ENCODE measurements at places on chromosomes 11 and 22. TPM values are rescaled to one million over a fixed set of nuclear protein-coding genes. Genes with fewer than 3 reads are reported as not detected.

DNA sequence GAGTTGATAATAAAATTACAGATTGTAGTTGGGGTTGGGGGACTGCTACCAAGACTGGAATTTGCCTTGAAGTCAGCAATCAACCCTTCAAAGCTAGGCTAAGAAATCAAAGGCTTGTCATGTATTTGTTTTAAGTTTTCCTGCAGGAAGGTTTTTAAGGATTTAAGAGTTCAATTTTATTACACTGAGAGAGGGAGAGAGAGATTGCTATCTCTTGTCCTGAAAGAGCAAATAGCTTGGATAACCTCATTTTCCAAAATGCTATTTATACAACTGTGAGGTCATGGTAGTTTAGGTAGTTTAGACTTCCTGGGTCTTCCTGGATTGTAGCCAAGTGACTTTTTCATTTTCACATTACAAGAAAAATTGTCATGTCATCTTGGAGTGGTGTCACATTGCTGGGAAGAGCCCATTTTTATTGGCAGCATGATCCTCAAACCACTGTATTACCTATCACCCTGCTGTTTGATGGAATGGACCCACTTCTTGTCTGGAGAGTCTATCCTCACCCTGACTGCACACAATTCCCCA is 10.1 kb upstream of the PRSS23 start:
- no peaks in the 10 kb centered on the region for H3K36me3 ChIP-seq
- H3K4me3 ChIP-seq, result no peak overlapping the region
- no peak for DNase-seq
- H3K4me1 ChIP-seq, result peaks cover 1% of the 10 kb centered on the region
- H3K27ac ChIP-seq, result no peak overlapping the region
- H3K27me3 ChIP-seq, result no peaks in the 10 kb centered on the region

- no peak for DNase-seq
- H3K4me3 ChIP-seq, result no peak overlapping the region
These were observed 393.6 kb downstream of the KCNA4 start for GRCh38 chr11:29623144-29623722.

ARHGAP42 gene
- polyA plus RNA-seq, result 0.02 TPM

DNA sequence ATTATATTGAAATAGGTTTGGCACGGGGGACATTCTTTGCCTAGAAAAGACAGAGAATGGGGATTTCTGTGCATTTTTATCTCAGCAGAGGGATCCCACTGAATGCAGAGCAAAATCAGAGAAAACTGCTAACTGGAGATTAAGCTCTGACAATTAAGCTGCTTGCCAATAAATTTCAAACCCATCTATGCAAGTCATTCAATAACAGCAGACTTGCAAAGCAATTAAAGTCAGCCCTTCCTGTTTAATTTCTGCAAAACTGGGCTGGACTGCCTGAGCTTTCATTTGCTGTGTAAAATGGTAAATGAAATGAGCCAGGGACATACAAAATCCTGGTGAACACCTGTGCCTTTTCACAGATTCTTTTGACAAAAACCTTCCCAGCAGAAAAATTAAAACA is 1273.9 kb upstream of the CNTN5 start:
- H3K27ac ChIP-seq, result no peak overlapping the region
- DNase-seq, result peak; percentile 66
- no peaks in the 10 kb centered on the region for H3K27me3 ChIP-seq

DNA sequence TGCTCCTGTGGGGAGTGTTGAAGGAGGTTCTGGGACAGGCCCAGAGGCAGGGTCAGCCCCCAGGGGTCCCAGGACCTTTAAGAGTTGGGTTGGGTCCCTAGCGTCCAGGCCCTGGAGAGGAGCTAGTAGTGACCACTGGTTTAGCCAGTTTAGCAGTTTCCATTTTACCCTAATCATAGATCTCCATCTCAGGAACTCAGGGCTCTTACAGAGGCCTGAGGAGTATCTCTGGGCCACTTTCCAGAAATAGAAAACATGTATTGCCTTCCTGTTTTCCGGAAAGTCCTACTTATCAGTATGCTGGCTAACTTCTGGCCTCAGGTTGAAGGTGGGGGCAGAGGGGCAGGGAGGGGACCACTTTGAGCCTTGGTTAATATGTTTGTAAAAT is 13.5 kb downstream of the NCF4 start:
- no peak overlapping the region for H3K27ac ChIP-seq
- H3K4me3 ChIP-seq, result no peak overlapping the region
- no peaks in the 10 kb centered on the region for H3K36me3 ChIP-seq
- H3K4me1 ChIP-seq, result no peaks in the 10 kb centered on the region

SLC36A4 gene
- polyA plus RNA-seq, result 7.3 TPM

- H3K4me1 ChIP-seq, result no peaks in the 10 kb centered on the region
- peaks cover 16% of the 10 kb centered on the region for H3K27me3 ChIP-seq
- DNase-seq, result no peak
- no peak overlapping the region for H3K4me3 ChIP-seq
These were observed 162.6 kb downstream of the FEZ1 start for GRCh38 chr11:125333354-125334073.

- no peaks in the 10 kb centered on the region for H3K36me3 ChIP-seq
- DNase-seq, result no peak
- H3K27ac ChIP-seq, result no peak overlapping the region
- no peaks in the 10 kb centered on the region for H3K4me1 ChIP-seq
- no peak overlapping the region for H3K4me3 ChIP-seq
- no peaks in the 10 kb centered on the region for H3K27me3 ChIP-seq
These were observed 889.7 kb upstream of the API5 start for GRCh38 chr11:42422090-42422489.

DNA sequence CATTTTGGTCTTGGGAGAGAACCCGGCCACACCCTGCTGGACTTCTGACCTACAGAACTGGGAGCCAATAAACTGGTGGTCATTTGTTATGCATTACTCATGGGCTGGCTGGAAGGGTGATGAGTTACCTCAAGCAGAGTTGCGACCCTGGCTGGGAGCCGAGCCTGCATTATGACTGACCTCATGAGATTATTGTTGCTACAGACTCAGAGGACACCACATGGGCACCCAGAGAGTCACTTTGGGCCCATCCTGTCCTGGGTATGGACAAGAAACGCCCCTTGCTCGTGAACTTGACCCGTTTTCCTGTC is 531.7 kb downstream of the TBC1D22A start:
- no peaks in the 10 kb centered on the region for H3K27me3 ChIP-seq
- no peak overlapping the region for H3K27ac ChIP-seq
- no peak for DNase-seq
- H3K36me3 ChIP-seq, result no peaks in the 10 kb centered on the region
- no peak overlapping the region for H3K4me3 ChIP-seq

DNA sequence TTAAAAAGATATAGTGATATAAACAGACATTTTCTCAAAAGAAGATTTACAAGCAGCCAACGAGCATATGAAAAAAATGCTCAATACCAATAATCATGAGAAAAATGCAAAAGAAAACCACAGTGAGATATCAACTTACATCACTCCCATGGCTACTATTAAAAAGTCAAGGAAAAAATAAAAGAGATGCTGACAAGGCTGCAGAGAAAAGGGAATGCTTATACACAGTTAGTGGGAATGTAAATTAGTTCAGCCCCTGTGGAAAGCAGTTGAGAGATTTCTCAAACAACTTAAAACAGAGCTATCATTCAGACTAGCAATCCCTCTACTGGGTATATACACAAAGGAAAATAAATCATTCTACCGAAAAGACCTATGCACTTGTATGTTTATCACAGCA is 97.1 kb upstream of the CARD18 start:
- peak overlapping the region; percentile 47 for H3K27ac ChIP-seq
- no peak overlapping the region for H3K4me3 ChIP-seq
- H3K27me3 ChIP-seq, result no peaks in the 10 kb centered on the region
- no peak for DNase-seq
- H3K36me3 ChIP-seq, result no peaks in the 10 kb centered on the region

TTC36 gene
- polyA plus RNA-seq, result 0.18 TPM

SNX32 gene
- polyA plus RNA-seq, result 0.81 TPM

DNA sequence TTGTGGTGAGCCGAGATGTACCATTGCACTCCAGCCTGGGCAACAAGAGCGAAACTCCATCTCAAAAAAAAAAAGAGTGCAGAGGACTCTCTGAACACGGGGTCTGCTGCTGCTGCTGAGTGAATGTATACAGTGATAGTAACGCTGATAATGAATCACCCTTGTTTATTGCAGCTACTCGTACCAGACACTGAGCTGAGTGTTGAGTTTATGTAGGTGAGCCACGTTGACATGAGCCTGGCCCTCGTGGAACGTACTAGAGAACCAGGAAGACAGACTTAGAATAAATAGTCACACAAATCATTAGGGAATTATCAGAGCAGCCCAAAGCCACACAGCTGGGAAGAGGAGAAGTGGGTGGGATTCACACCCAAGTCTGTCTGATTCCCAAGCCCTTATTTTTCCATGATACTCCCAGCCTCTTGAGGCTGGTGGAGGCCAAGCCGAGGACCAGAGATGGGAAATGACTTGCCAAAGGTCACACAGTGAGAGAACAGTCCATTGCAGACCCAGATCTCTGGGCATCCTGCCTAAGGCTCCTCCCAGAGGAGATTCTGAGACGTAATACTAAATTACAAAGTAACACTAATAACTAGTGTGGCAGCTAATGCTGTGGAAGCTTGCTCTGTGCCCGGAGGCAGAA is 34.8 kb downstream of the MB start:
- H3K36me3 ChIP-seq, result no peaks in the 10 kb centered on the region
- no peak overlapping the region for H3K4me3 ChIP-seq
- H3K27me3 ChIP-seq, result no peaks in the 10 kb centered on the region
- H3K27ac ChIP-seq, result no peak overlapping the region

MAPK8IP2 gene
- polyA plus RNA-seq, result 2.7 TPM

DNA sequence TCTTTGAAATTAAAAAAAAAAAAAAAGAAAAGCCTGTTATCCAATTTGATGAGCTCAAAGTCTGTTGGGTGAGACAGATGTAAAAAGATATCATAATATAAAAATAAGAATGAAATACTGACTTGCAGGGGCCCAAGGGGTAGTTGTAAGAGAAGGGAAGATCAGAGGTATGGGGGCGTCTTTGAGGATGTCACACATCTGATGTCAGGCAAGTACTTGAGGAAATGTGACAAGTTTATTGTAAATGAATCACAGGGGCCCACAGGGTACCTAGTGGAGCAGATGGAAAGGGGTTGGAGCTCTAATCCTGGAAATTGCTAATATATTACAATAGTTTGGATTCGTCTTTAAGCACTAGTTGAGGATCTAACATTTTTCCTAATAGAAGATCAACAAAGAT is 131.6 kb downstream of the MAML2 start:
- H3K27ac ChIP-seq, result peak overlapping the region; percentile 99
- H3K27me3 ChIP-seq, result no peaks in the 10 kb centered on the region
- no peak overlapping the region for H3K4me3 ChIP-seq
- H3K4me1 ChIP-seq, result peaks cover 74% of the 10 kb centered on the region

- H3K36me3 ChIP-seq, result no peaks in the 10 kb centered on the region
- H3K27me3 ChIP-seq, result no peaks in the 10 kb centered on the region
- DNase-seq, result no peak
- no peaks in the 10 kb centered on the region for H3K4me1 ChIP-seq
- no peak overlapping the region for H3K4me3 ChIP-seq
These were observed 205.5 kb downstream of the CTTN start for GRCh38 chr11:70603756-70604211.

Measured in SK-N-SH (cell line).